ENCODE measurements at places on chromosomes 12 and 14.

GRCh38 chr12:53532524-53533445 lies 25.5 kb upstream of the NPFF start:
- no peak for DNase-seq

DNA sequence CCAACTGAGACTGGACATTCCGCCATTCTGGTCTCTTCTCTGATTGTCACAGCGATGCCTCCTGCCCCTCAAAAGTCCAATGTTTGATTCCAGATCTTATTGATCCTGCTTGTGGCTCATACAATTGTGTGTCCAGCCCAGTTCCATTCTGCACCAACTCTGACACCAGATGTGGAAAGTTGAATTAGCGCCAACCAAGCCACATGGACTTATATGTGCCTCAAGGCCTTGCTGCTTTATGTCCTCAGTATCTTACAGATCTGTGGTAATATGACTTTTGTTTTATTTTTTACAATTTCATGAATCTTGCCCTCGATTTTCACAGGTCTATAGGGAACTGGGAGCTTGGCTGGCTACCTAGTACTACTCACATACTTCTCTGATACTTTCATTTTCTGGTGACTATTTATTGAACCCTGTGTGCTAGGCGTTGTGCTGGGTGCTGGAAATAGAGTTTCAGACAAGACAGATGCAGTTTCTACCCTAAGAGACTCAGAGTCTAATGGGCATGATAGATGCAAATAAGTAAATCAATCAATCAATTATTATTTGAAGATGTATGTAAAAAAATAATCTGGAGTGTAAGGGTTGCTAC lies 472.0 kb downstream of the TMTC2 start:
- DNase-seq, result no peak

GRCh38 chr14:99780690-99781089 lies 12.5 kb upstream of the EML1 start:
- DNase-seq, result no peak

DNA sequence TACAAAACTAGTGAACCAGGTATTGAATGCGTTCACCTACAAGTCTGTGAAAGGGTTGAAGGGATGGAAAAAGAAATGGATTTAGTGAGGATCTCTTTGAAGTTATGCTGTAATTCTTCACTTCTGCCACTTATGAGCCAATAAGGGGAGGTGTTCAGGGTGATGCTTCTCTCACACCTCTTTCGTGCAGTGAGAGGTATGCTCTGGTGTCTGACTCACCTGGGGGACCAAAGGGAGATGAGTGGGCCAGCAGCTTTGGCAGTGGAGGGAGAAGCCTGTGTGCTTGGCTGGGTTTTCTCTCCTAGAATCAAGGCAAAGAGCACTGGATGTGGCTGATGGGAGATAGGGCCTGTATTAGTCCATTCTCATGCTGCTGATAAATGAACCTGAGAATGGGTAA lies 45.4 kb downstream of the E2F7 start:
- no peak for DNase-seq

DNA sequence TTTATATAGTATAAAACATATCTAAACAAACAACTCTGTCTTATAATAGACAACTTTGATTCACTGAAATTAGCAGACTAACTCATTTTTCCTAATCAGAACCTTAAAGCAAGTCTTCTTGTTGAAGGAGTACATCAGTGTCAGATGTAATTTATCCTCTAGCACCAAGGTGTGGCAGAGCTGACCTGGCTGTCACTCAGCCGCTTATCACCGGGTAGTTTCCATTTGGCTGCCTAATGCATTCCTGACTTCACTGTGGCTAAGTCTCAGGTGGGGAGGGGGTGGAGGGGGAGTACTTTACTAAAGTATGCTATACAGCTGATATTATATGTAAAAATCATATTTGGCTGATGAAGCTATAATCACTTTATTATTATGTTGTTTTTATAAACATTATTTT lies 339.9 kb upstream of the RGS6 start:
- no peak for DNase-seq

GRCh38 chr12:55818886-55819285 lies 1.0 kb downstream of the ORMDL2 start:
- no peak for DNase-seq

GRCh38 chr12:106954462-106955376 lies 988 bp upstream of the TMEM263 start:
- peak; percentile 9 for DNase-seq

GRCh38 chr14:96380735-96381134 lies 11.2 kb upstream of the AK7 start:
- DNase-seq, result no peak

DNA sequence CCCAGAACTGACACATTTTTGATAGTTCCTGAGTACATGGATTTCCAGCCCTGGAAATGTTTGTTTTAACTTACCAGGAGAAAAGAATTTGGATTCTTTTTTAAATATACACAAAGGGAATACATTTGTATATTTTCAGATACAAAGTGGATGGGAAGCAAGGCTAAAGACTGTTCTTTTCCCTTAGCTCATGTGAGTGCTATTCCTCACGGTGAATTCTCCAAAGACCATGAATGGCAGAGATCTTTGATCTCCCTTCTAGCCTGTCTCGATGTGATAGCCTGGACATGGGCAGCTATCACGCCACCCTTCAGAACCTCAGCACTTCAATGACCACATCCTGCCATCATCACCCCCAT lies 91.3 kb downstream of the DPF3 start:
- DNase-seq, result no peak

- no peak for DNase-seq
Observed at GRCh38 chr12:132535019-132535418, 45.1 kb downstream of the FBRSL1 start.

- DNase-seq, result no peak
Observed at GRCh38 chr14:72535485-72535884, 358.4 kb downstream of the DPF3 start.

- DNase-seq, result peak; percentile 16
Observed at GRCh38 chr14:81169711-81170103, 51.1 kb downstream of the GTF2A1 start.

- DNase-seq, result no peak
Observed at GRCh38 chr12:6547566-6547965, 8.3 kb downstream of the IFFO1 start.

- no peak for DNase-seq
Observed at GRCh38 chr14:56237398-56237797, 119.2 kb downstream of the PELI2 start.

DNA sequence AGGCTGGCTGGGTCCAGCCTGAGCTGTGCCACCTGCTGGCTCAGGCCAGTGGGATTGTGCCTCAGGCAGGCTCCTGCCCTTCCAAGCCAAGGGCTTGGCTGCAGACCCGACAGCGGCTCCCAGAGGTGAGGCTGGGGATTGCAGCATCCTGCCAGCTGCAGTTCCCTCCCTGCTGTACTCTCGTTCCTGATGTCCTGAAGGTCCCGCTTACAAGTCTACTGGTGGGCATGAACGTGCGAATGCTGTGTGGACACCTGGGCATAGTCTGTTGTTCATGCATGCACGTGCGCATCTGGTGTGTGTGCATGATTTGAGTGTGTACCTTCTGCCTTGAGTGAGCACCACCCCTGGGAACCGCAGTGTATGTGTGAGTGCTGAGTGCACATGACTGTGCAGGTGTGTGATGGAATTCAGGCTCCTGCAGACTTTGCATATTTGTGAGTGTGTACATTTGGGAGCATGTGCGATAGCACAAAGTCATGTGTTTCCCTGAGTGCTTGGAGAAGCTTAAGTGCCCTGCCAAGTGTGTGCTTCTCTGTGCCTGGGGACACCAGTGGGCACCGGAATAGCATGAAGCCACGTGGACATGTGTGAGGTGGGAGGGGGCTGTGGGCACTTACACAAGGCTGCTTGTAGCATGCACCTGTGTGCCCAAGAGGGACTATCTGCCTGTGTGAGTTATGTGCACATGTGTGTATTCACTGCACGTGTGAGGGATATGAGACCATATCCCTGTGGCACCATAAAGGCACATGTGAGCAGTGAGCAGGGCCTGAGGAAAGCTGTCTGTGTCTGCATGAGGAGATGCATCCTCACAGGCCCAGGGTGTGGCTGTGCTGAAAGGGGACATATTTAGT lies 19.3 kb upstream of the KRT7 start:
- DNase-seq, result peak; percentile 23

DNA sequence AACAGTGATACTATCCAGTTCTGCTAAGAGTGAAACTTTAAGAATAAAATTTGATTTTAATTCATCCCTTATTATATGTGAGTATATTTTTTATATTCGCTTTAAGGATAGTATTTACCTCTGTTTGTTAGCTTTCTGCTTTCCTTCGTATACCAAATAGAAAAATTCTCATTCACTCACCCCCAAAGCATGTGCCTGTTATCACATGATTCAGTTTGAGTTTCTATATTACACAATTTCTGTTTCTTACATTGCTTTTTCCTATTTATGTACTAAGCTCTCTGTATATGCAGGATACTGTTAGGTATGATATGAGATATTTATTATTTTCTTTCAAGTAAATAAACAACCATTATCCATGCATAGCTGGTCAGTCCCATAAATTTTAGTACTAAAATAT lies 275.2 kb downstream of the FBXL14 start:
- DNase-seq, result no peak

- DNase-seq, result no peak
Observed at GRCh38 chr12:115411121-115411520, 727.1 kb upstream of the TBX3 start.
